ENCODE measurements at places on chromosomes 5 and 9.

DNA sequence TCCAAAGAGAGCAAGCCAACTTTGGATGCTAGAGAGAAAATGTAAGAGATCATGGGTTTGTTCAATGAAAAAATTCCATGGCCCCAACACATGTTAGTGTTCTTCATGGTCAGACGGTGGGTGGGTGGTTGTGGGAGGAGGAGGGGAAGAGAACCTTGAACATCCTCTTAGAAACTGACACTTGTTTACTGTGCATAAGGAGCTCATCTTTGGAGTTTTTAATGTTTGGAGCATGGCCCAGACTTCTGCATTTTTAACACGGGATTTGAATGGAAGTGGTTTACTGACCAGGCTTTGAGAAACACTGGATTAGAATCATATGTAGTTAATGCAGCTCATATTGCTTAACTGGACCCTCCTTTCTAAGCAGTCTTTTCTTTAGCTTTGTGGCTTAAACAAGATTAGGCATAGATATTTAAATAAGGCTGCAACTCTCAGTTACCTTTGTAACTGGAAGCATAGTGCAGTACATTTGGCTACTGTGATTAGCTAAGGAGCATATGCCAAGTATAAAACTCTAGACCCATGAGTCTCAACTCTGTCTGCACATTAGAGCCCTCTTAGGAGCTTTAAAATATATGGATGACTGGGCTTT is 60.1 kb downstream of the FOCAD start:
- DNase-seq: no peak

GRCh38 chr5:131863700-131864099 is 66.9 kb upstream of the FNIP1 start:
- DNase-seq: no peak

GRCh38 chr5:82387001-82387818 is 109.1 kb upstream of the RPS23 start:
- DNase-seq: no peak

DNA sequence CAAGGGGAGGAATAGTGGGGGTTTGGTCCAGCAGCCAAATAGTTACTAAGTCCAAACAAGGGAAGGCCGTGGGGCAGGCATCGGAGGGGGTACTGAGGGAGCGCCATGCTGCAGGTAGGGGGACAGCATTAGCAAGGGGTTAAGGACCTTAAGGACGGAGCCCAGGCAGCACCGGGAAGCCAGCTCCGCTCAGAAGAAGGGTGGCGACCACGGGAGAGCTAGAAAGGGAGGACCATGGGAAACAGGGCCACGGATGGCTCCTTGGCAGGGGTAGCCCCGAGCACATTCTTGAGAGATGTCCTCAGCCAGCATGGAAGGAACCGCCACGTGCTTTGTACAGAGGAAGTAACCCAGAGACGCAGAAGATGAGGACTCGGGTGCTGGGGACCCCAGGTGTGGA is 76.2 kb upstream of the STXBP1 start:
- no peak for DNase-seq

DNA sequence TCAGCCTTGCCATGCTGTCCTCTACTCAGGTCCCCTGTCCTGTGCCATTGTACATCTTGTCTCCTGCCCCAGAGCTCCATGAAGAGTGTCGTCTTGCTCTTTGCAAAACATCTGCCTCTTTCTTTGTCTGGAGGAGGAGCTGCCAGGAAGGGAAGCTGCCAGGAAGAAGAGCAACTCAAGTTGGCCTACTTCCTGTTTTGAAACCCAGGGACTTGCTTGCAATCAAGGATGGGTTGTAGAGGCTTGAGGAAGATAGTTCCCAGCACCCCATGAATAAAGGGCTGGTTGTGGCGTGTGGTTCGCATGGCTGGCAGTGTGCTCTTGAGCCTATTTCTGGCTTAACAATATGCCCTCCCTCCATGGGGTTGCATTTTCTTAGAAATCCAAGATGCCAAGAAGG is 53.0 kb upstream of the CPEB4 start:
- DNase-seq: no peak

DNA sequence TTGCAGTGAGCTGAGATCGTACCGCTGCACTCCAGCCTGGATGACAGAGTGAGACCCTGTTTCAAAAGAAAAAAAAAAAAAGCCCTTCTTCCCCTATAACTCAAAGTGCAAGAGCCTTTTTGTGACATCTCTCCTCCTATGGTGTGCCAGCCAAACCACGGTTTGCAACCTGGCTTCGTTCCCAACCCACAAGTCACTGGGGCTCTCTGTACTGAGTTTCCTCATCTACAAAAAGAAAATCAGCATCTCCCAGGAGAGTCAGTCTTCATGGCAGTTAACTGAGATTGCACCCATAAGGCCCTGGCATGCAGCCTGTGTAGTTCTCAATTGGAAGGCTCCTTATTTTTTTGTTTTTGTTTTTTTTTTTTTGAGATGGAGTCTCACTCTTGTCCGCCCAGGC is 14.8 kb downstream of the ODF2 start:
- no peak for DNase-seq

DNA sequence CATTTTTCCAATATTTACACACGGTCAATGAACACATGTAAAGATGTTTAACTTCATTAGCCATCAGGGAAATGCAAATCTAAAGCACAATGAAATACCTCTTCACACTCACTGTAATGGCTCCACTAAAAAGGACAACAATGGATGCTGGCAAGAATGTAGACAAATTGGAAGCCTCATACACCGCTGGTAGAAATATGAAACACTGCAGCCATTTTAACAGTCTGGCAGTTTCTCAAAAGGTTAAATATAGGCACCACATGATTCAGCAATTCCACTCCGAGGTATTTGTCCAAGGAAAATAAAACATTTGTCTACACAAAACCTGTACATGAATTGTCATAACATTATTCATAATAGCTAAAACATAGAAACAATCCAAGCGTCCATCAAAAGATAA is 20.0 kb downstream of the RNF145 start:
- DNase-seq: no peak

DNA sequence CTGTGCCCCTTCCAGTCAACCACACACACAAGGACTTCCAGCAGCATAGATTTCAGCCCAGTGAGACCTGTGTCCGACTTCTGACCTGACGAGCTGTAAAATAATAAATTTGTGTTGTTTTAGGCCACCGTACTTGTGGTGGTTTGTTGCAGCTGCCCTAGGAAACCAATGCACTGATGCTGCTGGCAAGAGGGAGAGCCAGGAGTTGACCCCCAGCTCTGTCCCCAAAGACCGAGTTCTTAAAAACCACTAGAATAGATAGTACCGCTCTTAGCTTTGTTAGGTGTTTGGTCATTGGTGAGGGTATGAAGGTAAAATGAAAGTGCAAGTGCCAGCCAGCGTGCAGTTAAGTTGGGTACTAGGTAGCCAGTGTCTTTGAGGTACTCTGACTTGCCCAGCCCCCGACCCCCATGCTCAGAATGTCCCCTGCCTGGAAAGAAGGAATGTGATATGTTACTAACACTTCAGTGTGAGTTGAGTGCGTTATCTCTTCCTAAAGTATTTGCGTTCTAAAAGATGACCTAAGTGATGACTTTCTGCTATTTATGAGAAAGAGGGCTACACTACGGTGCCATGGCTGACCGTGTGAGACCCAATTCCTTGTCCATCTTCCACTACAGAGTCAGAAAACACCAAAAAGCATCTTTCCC is 185.6 kb downstream of the AOPEP start:
- DNase-seq: no peak

GRCh38 chr5:6262651-6263363 is 115.5 kb downstream of the MED10 start:
- no peak for DNase-seq

- no peak for DNase-seq
Observed at GRCh38 chr5:56673171-56673570, 142.2 kb upstream of the MAP3K1 start.

DNA sequence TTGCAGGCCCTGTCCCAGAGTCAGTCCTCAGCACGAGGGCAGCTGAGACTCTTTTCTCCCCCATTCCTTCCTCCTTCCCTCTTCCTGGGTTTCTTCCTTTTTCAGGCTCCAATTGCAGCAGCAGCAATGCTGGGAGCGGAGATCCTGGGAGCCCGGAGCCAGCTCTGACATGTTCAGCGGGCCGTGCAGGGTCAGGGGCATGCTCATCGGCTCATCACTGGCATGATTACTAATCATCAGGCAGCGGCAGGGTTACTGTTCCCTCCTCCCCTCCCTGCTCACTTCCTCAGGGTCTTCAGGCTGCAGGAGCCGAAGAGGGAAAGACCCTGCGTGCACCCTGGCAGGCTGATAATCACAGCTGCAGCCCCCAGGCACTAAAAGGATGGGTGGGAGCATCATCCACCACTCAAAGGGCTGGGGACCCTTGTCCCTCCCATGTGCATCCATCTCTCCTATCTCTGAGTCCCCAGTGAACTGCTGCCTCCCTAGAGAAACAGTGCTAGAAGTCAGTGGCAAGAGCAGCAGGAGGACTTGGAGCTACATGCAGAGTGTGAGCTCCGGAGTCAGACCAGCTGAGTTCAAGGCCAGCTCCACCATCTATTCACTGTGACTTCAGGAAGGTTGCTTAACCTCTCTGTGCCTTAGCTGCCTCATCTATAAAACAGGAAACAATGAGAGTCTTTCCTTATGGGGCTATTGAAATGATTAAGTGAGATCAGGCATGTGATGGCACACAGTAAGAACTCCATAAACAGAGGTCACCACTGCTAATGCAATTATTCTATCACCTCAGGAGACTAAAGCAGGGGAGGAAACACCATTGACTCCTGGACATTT is 7.8 kb upstream of the KCNIP1 start:
- DNase-seq: no peak

- no peak for DNase-seq
Observed at GRCh38 chr9:6356441-6356840, 28.3 kb downstream of the TPD52L3 start.

- no peak for DNase-seq
Observed at GRCh38 chr5:79687889-79688288, 1.7 kb upstream of the CMYA5 start.

GRCh38 chr5:79636981-79637733 is 24.9 kb downstream of the TENT2 start:
- DNase-seq: no peak

DNA sequence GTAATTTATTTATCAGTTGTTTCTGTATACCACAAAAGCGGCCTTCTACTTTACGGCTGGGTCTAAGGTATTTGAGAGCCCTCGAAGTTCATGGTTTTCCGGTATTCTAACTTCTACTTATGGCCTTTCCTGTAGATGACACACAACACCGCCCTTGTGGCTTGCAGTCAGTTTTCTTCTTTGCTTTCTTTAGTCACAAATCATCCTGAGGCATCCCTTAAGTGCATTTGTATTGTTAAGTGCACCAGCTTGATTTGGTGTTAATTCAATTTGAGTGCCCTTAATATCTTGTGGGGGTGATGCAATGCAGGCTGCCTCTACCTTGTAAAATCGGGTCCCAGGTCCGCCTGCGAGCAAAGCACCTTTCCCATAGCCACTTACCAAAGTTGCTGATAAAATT is 511.9 kb downstream of the CCDC171 start:
- no peak for DNase-seq

- peak; percentile 40 for DNase-seq
Observed at GRCh38 chr9:81686614-81687520, 2.5 kb downstream of the TLE1 start.

GRCh38 chr5:131579917-131580671 is 54.9 kb downstream of the RAPGEF6 start:
- no peak for DNase-seq

- DNase-seq: no peak
Observed at GRCh38 chr5:20213803-20214202, 225.8 kb upstream of the CDH18 start.

GRCh38 chr9:112037281-112038016 is 137.6 kb downstream of the SUSD1 start:
- no peak for DNase-seq

DNA sequence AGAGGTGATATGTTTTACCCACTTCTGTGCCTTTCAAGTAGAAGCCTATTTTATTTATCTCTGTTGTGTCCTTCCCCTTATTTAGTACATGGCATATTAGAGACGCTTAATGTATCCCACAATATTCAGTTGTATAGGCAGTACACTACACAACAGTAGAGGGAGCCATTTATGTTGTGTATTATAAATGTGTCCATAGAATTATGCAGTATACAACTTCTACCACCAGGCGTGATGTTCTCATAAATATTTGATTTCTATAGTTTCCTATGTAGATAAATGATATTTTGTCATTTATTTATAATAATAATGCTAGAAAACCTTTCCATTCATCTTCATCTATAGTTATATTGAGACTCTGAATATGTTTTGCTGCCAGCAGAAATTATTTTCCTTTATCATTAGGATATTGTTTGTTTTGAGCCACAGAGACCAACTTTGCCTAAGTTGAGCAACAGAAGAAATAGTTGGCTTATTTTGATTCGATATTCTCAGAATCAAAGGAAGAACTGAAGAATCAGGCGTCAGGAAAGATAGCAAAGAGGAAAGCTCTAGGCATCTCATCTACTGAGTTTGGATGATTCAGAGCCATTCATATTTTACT is 81.7 kb downstream of the ADAMTS19 start:
- DNase-seq: no peak

GRCh38 chr5:26430323-26430722 is 608.1 kb downstream of the CDH9 start:
- no peak for DNase-seq

DNA sequence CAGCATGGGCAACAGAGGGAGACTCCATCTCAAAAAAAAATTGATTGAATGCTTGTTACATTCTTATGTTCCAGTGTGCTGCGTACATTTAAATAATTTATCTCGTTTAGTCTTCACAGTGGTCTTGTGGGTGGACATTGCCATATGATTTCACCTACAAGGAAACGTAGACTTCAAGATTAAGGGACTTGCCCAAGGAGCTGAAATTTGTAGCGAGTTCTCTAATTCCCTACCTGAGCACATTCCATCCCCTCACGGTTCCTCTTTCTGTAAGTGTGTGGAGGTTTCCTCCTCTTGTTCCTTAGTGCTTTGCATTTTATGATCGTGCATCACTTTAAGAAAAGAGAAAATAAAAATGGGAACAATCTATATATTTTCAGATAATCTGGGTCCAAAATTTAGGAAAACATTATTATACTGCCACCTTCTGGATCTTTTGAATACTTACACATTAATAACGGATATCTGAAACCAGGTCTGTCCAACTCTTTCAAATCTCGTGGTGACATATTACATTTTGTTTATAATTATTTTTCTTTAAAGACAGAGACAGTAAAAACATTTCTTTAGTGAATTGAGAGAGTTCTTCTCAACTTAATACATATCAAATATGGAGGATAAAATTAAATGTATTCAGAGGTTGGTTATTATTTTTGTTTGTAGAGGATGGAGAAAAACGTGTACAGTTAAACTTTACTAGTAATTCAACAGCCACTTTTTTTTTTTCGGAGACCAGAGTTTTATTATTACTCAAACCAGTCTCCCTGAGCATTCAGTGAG is 29.9 kb upstream of the C7 start:
- peak; percentile 30 for DNase-seq

- no peak for DNase-seq
Observed at GRCh38 chr5:159415301-159415937, 85.1 kb upstream of the IL12B start.

GRCh38 chr9:112384219-112384618 is 4.3 kb downstream of the HSDL2 start:
- no peak for DNase-seq

All from GM20000 (cell line).